Dermis microvascular lymphatic vessel endothelial cell (primary cell): ENCODE measurements at places on chromosomes 11 and 22.

DNA sequence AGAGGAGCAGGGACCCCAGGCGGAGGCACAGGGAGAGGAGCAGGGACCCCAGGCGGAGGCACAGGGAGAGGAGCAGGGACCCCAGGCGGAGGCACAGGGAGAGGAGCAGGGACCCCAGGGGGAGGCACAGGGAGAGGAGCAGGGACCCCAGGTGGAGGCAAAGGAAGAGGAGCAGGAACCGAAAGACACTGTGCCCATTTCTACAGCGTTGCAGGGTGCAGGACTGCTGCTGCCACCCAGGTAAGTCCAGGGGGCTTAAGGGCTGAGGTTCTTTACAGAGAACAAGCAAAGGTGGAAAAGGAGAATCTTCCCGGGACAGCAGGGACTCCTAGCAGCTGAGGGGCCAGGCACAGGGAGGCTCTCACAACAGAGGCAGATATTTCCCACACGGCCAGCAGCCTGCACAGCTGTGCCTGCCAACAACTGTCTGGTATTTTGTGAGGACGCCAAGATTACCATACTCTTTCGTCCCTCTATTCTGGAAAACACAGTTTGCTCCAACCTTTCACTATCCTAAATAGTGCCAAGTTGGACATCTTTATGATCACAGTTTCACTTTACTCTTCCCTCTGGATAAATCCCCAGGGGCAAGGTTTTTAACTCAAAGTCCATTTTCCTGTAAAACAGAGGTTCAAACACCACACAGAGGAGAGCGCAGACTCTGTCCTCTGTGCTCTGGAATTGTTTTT, 39.4 kb downstream of the SHANK2 start:
- DNase-seq: no peak

DNA sequence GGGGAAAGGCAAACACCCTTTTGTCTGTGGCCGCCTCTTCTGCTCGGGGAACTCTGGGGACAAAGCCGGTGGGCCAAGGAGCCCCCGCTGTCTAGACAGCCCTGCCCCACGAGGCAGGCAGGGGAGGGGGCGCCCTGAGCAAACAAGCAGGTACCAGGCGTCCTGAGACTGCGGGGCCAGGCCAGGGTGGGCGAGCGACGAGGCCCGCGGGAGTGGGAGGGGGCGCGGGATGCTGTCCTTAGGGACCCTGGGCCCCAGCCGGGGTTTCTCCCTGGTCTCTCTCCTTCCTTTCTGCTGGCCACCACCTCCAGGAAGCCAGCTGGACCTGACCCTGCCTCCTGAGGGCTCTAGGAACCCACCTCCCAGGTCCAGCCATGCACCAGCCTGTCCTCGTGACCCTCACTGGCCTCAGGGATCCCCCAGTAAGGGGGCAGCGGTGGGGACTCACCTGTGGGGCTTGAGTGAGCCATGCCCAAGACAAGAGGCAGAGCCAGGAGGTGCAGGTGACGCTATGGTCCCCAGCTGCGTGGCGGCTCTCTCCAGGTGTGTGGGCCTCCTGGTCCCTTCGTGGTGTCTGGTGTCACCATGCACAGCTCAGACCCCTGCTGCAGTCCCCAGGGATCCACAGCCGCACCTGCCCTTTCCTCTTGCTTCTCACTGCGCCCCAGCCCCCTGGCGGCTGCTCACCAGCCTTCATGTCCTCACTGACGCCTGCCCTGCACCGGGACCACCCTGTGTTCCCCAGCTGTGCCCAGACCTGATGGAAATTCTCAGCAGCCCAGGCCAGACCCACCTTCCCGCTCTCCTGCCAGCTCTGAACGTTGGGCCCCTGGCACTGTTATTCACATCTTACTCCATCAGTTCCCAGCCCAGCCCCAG, 26.5 kb upstream of the MUC5AC start:
- DNase-seq: no peak

DNA sequence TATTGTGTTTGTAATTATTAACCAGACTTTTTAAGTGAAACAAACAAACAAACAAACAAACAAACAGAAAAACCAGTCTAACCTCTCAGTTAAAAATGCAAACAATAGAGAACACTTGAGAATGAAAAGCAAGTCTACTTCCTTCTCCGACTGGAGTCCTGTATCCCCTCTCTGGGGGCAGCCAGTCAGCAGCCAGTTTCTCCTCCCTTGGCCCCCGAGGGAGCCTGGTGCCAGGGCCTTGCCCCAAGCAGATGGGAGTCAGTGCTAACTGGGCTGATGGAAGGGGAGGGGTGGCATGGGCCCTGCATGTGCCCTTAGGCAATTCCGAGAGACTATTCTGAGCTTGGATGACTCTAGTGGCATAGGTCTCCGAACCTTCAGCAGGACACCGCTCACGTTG, 137.2 kb downstream of the GRIK4 start:
- DNase-seq: no peak

- no peak for DNase-seq
Measured at GRCh38 chr22:46479046-46479445, 58.4 kb downstream of the CELSR1 start.

GRCh38 chr22:20154602-20155187, 3.8 kb upstream of the CCDC188 start:
- no peak for DNase-seq

DNA sequence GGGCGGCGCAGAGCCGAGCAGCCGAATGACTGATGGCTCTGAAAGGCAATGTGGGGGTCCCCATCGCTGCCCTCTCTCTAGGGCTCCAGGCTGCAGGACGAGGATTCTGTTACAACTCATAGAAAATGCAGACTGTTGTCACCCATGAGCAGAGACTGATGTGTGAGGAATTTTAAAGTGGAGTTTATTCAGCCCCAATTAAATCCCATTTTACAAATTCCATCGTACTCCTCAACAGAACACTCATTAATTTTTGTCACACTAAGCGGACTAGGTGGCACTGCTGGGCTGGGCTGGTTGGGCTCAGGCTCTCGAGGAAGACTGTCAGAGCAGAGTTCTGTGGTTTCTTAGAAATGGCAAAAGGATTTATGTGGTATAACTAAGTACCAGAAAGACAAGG, 102.6 kb upstream of the SPON1 start:
- DNase-seq: no peak

DNA sequence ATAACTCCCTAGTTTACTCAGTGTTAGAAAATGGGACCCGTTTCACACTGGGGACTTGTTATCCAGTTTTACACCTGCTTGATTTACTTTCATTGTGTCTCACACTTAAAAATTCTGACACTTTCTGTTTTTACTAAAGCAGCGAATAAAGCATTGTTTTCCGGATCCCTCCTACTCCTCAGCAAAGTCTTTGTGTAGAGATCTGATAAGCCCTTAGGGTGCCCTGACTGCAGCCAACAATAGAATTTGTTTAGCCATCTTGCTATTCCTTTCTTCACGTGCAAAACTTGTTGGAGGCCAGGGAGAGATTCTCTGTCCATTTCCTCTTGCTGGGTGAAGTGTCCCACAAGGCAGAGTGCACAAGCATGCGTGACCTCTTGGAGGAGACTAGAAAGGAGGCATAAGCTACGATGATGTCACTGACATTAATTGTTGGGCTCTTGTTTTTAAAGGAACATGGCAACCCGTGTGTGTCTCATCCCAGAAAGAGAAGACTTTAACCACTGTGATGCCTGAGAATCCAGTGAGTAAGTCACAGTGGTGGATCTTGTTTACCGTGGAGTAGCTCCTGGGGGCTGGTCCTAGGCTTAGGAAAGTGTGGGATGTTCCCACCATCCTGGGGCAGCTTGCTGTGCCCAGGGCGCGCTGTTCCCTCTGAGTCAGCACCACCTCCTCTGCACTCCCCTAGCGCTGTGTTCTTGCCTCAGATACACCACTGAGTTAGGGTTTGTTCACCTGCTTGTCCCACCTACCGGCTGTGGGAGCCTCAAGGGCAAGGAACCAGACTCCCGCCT, 27.7 kb downstream of the MICAL2 start:
- DNase-seq: no peak

GRCh38 chr11:75562836-75563484, 907 bp downstream of the SERPINH1 start:
- peak; percentile 79 for DNase-seq

DNA sequence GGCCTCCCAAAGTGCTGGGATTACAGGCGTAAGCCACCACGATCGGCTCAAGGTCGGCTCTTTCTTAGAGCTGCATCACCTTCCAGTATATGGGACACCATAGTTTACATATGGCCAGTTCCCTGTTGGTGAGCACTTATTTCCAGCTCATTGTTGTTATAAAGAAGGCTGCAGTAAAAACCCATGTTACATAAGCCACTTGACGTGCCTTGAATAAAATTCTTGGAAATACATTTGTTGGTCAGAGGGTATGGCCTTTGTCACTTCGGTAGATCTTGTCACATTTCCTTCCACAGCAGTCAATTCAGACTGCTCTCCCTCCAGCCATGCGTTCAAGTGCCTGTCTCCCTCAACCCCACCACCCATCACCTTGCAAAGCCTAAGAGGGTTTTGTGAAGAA, 92.9 kb downstream of the PRR5L start:
- no peak for DNase-seq

- peak; percentile 31 for DNase-seq
Measured at GRCh38 chr22:50399751-50400331, 56.7 kb downstream of the PPP6R2 start.

DNA sequence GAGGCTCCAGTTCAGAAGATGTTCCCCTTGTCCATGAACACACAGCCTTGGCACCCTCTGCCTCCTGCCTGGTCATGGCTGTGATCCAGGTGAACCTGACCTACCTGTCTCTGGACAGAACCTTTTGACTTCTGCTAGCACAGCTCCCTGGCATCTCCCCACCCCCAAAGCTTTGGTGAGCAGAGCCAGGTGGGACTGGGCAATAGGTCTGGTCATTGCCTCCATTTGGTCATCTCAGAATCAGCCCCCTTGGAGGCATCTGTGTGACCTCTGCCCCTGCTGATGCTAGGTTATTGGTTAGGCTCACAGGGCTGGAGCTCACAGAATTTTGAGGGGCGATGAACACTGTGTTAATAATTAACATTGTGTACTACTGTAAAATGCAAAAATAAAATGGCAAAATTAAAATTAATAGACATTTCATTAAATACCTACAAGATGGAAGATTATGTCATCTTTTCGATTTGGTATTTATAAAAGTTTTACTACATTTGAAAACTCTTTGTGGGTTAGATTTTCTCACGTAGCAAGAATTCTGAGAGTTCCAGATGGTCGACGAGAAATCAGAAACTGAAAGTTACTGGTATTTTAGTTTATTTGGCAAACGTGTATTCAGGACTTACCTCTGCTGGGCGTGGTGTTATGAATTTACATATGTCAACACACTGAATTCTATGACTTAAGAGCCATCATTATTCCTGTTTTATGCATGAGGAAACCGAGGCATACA, 8.3 kb upstream of the KIAA0930 start:
- no peak for DNase-seq

DNA sequence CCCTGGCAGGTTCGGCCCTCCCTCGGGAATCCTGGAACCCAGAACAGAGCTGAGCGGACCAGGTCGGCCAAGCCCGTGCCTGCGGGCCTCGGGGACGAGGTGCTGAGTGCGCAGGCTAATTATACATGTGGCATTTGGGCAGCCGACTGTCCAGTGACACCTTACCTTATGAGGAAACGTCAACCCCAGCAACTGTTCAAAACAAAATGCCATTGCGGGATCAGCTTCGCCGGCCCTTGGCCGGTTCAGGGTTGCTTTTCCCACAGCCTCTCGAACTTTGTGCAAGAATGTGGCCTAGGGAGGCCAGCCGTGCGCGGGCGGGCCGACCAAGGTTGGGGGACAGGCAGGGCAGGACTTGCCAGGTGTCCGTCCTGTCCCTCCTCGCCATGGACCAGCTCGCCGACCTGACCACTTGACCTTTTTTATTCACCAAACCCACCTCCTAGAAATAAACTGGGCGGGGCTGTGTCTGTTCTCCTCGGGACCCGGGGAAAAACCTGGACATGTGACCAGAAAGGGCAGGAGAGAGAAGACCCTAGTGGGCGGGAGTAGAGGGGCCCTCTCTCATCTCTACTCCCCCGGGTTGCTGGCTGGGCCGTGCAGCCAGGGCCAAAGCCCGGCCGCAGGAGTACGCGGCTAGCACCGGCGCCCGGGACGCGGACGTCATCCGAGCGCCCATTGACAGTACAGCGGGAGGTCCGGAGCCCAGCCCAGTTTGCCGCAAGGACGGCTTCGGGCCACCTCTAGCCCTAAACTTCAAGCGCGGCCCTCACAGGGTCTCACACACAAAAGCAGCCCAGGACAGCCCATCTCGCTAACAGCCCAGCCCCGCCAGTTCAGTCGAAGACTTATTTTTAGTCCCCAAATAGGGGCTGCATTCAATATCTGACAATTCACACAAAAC, 134.3 kb upstream of the C11orf58 start:
- DNase-seq: no peak

DNA sequence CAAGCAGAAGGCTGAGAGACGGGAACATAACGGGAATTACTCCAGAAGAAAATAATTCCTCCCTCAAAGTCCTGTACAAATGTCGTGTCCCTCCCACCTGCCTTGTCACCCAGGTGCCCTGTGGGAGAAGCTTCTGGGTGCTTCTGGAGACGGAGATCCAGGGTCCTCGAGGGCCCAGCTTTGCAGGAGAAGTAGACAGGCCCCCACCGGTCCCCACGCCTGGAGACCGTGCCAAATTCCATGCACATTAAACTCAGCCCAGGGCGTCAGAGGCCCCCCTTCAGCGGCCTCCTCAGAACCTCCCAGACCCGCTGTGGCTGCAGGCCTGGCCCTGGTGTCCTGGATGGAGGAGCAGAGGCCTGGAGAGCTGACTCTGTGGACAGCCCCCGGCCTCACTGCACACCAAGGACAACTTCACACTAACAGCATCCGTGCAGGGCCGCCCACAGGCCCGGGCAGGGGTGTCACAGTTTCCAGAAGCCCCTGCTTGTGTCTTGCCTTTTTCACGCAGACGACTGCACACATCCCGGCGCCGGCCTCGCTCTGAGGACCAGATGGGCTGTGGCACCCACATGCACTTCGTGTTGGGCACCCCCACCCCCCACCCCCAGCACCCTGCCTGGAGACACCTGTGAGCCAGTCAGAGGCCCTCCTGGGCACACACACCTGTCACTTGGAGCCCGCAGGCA, 734.3 kb downstream of the BRD1 start:
- no peak for DNase-seq

- no peak for DNase-seq
Measured at GRCh38 chr11:76209375-76209972, 3.2 kb upstream of the WNT11 start.

- peak; percentile 82 for DNase-seq
Measured at GRCh38 chr11:112613051-112613972, 347.9 kb upstream of the NCAM1 start.

DNA sequence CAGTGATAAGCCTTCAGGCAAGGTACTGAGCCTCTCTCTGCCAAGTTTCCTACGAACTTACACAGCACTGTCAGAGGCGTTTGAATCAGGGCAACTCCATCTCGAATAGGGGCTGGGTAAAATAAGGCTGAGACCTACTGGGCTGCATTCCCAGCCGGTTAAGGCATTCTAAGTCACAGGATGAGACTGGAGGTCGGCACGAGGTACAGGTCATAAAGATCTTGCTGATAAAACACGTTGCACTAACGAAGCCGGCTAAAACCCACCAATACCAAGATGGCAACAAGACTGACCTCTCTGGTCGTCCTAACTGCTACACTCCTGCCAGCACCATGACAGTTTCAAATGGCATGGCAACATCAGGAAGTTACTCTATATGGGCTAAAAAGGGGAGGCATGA, 20.4 kb upstream of the POGLUT3 start:
- DNase-seq: no peak
